ENCODE measurements at places on chromosomes 6 and 20.

- DNase-seq = no peak
Observed at GRCh38 chr20:25223179-25223661, 24.7 kb upstream of the PYGB start.

DNA sequence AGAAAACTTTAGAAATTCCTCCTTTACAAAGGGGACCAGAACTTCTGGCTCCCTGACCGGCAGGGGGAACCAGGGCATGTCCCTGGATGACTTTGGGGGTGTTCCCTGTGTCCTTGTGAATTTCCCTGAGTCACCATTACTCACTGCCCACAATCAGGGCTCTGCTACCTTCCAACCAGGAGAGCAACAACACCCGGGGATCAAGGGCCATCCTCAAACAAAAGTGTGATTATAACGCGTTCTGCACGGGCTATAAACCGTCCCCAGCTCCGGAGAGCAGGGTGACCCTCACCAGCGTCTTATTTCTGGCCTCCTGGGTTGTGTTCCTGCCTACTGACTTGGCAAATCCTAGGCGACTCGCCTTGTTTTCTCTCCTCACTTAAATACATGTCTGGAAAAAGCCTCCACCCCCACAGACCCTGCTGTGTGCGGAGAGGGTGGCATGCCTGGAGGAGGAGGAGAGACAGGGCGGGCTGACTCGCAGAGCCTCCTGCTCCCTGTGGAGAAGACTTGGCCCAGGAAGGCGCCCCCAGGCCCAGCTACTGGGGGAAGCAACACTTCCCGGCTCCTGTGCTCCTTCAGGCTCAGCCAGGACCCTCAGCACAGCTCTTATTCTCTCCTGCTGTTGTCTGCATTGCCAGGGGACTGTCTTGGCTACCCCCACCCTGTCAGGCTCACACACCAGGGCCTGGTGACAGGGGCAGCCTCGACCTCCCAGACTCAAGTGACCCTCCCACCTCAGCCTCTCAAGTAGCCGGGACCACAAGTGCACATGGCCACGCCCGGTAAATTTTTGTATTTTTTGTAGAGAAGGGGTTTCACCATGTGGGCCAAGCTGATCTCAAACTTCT lies 54.1 kb downstream of the FGD2 start:
- no peak for DNase-seq

GRCh38 chr20:5654557-5654956 lies 95.6 kb upstream of the SHLD1 start:
- DNase-seq = no peak

DNA sequence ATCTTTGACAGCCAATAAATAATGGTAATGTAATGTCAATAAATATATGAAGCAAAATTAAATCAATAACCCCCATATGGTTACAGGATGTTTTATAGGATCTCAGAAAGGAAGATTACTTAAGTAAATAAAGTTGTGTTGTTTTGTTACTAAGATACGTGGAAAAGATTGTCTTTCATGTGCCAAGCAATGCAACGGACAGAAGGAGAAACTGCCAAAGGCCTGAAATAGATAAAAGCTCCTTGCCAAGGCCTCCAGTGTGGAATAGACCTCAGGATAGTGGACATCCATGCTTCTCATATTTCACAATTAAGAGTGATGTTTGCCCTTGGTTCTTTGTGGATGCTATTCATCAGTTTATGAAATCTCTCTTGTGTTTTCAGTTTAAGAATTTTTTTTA lies 16.4 kb upstream of the FNDC1 start:
- no peak for DNase-seq

GRCh38 chr6:17863901-17864754 lies 123.3 kb downstream of the KIF13A start:
- DNase-seq = no peak

DNA sequence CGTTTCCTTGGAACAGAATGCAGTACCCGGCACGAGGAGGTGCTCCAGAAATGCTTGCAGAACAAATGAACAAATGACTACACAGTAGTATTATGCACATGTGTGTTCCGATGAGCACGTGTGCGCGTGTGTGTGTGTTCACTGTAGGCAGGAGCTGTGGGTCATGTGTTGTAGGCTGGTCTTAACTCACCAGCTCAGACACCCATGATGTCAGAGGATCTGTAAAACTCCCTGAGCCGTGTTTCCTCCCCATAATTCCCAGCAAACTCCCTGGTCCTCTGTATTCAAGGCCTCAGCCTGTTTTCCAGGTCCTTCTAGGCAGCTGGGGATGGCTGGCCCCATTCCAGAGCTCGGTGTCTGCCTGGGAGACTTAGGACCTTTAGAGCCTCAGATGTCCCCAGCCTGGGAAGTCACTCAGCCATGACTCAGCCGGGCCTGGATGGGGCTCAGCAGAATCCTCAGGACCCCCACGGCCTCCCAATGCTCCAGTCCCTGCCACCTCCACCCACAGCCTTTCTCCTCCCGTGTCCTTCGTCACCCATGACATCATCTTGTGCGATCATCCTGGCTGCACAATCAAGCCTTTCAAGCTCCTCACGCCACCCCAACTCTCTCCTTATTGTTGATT lies 475.0 kb upstream of the SULF2 start:
- DNase-seq = no peak

GRCh38 chr6:4957521-4958231 lies 46.2 kb downstream of the RPP40 start:
- DNase-seq = no peak

GRCh38 chr20:39116020-39116419 lies 153.9 kb downstream of the DHX35 start:
- no peak for DNase-seq

DNA sequence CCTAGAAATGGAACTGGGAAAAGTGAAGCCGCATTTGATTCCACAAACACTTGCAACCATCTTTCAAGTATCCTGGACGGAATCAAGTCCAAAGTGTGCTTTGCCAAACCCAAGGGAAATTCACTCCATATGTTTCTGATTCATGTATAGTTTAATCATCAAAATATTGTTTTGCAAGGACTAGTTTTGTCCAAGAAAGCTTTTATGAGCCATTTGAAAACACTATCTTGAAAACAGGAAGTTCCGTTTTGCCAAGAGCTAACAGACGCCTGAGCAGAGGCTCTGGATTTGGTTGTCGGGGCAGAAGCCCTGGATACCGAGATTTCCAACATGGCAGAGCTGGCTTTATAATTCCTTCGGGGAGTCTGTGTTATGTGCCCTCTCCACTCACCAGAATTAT lies 251.1 kb downstream of the PHACTR1 start:
- DNase-seq = no peak

GRCh38 chr6:160005861-160006540 lies 37.1 kb downstream of the IGF2R start:
- DNase-seq = no peak

GRCh38 chr20:64256282-64256935 lies 861 bp downstream of the PCMTD2 start:
- no peak for DNase-seq

GRCh38 chr6:150668900-150669302 lies 69.2 kb downstream of the PLEKHG1 start:
- DNase-seq = no peak

- no peak for DNase-seq
Observed at GRCh38 chr6:113930183-113930582, 40.8 kb downstream of the HDAC2 start.

GRCh38 chr6:118905851-118906250 lies 11.9 kb downstream of the ASF1A start:
- no peak for DNase-seq

DNA sequence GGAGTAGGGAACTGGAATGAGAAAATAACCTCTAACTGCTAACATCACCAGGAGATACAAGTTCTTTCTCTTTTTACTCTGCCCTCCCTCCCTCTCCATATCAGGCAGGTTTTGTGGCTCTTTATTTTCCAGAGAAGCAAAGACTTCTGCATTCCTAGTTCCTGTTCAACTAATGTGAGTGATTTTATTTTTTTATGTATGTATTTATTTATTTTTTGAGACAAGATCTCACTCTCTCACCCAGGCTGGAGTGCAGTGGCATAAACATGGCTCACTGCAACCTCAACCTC lies 6.0 kb upstream of the IER3 start:
- no peak for DNase-seq

DNA sequence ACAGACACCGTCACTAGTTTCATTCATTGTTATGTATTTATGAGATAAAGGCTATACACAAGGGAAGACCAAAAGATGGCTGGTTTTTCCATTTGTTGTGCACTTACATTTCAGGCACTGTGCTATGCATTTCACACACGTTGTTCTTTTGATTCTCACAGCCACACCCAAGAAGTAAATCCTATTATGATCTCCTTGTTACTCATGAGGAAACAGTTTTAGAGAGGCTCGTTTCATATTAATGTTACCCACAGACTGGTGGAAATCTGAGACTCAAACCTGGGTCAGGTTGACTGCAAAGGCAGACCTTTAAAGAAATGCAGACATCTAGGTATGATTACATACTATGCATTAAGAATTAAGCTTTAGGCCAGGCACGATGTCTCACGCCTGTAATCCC lies 34.9 kb downstream of the SHLD1 start:
- DNase-seq = no peak

DNA sequence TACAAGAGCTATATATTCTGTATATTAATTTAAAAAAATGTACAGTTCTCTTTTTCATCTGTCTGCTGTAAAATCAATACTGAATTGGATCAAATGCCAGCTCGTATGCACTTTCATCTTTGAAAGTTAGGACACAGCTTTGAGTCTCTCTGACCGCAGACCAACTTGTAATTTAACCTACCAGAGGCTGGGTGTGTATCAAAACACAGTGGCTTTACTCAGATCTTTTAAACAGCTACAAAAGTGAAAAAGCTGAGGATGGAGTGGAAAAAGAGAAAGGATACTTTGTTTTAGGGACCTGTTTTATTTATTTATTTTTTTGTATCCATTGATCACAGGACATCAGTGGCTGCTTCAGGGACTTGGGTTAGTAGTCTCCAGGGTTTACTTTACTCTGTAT lies 44.1 kb downstream of the KIAA0408 start:
- DNase-seq = no peak

DNA sequence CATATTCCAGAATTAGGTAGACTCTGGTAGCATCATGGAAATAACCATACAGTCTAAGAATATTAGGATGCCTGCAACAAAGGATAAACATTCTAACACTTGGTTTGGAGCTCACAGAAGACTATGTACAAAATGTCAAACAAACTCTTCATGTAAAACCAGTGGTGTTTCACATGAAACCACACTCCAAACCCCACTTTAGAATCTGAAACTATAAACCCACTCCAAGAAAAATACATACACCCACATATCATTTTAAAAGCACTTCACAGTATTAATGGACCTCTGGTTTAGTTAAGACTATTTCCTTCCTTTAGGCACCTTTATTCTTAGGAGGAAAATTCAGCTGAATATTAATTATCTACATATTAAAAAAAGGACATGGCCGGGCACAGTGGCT lies 10.5 kb downstream of the AURKA start:
- DNase-seq = no peak

DNA sequence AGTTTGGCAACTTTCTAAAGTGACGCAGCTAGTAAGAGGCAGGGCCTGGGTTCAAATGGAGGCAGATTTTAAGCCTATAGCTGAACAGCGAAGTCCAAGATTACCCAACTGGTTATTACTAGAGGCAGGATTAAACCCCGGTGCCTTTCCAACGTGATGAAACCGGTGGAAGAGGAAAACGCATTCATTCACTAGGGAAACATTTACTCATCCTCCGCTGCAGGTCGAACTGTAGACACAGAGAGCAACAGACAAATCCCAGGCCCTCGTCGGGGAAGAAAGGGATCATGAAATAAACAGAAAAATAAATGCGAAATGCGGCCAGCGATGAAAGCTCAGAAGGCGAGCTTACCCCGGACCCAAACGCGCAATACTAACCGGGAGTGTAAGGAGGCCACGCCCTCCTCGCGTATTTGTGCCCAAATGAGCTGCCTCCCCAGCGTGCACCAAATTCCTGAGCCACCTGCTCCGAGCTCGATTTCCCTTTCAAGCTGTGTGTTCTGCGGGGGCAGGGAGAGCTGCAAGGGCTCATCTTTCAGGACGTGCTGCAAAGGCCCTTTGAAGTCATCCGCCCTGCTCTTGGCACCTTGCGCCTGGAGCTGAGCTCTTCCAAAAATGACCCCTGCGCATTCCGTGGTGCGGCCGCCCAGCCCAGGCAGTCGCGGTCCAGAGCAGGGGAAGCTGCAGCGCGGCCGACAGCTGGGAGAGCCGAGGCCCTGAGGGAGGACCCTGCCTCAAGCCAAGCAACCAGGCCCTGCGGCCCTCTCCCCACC lies 46.9 kb downstream of the PDYN start:
- DNase-seq = no peak

GRCh38 chr6:36829919-36830544 lies 9.2 kb downstream of the CPNE5 start:
- no peak for DNase-seq

GRCh38 chr6:45419571-45420082 lies 41.9 kb upstream of the SUPT3H start:
- DNase-seq = no peak

DNA sequence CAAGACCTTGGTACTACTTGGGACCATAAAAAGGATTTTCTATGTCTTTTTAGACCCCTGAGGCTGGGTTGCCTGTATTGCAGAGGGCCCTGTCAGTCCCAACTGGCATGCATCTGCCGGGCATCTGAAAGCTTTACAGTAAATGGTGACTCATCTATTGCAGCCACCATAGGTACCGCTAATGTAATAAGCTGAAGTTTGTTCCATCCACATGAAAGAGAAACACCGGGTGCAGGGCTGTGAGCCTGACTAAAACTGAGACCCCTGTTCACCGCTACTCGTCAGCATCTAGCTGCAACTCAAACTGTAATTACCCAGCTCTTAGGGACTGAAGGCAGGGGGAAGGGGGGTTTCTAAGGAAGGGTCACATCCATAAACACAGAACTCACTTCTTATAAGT lies 49.5 kb downstream of the TRERF1 start:
- DNase-seq = peak; percentile 30

- no peak for DNase-seq
Observed at GRCh38 chr20:1336699-1337367, 7.9 kb upstream of the SDCBP2 start.

- DNase-seq = no peak
Observed at GRCh38 chr20:50762045-50762422, 30.7 kb downstream of the PARD6B start.

GRCh38 chr6:142013287-142013686 lies 119.4 kb upstream of the GJE1 start:
- no peak for DNase-seq

DNA sequence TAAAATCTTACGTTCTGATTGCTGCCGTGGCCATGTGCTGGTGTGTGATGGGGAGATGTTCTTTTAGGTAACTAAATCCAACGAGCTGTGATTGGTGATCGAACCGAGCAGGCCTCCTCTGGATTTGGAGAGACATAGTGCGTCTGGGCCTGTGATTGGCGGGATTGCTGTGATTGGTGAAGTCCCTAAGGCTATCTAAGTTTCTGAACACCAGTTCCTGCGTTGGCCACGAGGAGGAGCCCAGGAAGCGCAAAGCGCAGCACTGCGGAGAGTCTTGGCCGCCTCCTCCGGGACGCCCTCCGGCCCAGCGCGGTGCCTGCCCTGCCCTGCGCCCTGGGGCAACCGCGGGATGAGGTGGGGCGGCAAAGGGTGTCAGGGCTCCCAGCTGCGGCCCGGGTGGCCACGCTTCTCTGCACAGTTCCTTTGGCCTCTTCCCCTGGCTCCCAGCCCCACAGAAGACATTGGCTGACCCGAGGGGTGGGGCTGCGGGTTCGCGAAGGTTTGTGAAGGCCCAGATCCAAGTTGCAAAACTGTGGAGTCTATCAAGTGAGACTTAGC lies 33.0 kb downstream of the HNF4A start:
- DNase-seq = peak; percentile 58
